ENCODE measurements at places on chromosomes 2 and 18. TPM values are rescaled to one million over a fixed set of nuclear protein-coding genes. Genes with fewer than 3 reads are reported as not detected.

Gene CELF4
- not detected for total RNA-seq

Gene PTGR3
- 47.1 TPM for total RNA-seq

Gene AGXT
- total RNA-seq, result not detected

Gene SERPINB7
- not detected for total RNA-seq

Gene TLX2
- not detected for total RNA-seq

Gene STARD6
- not detected for total RNA-seq

DNA sequence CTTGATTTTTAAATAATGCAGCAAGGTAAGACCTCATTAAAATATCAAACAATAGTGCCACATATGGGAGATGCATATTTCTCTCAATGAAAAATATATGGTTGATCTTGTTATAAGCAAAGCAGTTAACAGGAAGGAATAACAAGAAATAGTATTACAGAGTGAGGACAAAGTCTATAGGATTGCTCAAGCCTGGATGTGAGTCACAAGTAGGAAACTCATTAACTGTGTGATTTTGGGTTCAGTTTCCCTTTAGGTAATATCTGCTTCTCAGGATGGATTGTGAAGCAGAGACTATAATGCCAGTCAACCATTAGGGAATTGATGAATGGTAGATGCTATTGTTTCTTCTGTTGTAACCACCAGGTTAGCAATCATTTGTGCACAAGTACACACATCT lies 42.9 kb upstream of the SPHKAP start:
- DNase-seq, result no peak

GRCh38 chr2:33526132-33526531 lies 49.7 kb downstream of the RASGRP3 start:
- DNase-seq, result no peak

- DNase-seq, result no peak
Measured at GRCh38 chr2:78606895-78607294, 418.6 kb upstream of the REG3G start.

DNA sequence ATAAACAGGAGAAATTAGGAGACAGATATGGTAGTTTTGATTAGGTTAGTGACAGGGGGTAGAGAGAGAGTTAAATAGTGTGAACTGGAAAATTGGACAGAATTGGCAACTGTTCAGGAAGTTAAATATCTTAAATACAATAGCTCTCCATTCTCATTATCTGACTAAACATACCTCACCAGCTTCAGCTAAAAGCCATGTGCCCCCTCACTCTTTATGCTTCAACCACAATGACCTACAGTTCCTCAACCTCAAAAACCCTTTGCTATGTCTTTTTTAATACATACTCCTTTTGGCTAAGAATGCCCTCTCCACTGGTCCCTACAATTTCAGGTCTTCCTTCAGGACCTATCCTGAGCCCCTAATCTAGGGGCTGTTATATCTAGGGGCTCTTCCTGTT lies 740.2 kb upstream of the ZEB2 start:
- no peak for DNase-seq

DNA sequence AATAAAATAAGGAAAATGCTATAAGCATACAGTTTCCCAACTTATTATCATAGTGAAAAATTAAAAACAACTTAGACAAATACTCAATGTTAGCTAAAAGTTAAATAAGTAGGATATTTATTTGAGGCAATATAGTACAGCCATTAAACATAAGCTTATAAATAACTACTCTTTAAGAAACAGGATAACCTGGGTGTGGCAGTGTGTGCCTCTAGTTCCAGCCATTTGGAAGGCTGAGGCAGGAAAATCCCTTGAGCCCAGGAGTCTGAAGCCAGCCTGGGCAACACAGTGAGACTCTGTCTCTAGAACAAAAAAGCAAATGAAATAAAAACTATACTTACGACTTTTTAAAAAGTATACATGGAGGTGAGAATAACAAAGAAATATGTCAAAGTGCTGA lies 39.7 kb downstream of the VIL1 start:
- no peak for DNase-seq

- no peak for DNase-seq
Measured at GRCh38 chr18:25921677-25922421, 168.6 kb downstream of the SS18 start.

DNA sequence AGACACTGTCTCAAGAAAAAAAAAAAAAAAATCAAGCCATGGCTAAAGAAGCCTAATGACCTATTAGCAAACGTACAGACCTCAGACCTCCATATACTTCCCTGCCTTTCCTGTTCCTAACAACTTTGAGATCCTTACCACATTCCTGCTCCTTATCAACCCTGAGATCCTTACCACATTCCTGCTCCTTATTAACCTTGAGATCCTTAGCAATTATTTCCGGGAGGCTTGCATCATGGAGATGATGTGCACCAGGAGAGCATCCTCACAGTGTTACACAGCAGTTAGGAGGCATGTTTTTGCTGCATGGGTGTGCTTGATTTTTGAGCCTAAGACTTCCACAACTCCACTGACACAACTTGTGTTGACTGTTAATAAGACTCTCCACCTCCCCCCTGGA lies 54.6 kb upstream of the RASGRP3 start:
- no peak for DNase-seq

GRCh38 chr2:162919111-162919510 lies 80.5 kb upstream of the KCNH7 start:
- DNase-seq, result no peak

Measured in psoas muscle (tissue), 8 donors.